Eye (tissue), 1 donor: ENCODE measurements at places on chromosomes 13 and 19.
A peak's percentile ranks its signal among the peaks of the same experiment; 100 is the strongest.

DNA sequence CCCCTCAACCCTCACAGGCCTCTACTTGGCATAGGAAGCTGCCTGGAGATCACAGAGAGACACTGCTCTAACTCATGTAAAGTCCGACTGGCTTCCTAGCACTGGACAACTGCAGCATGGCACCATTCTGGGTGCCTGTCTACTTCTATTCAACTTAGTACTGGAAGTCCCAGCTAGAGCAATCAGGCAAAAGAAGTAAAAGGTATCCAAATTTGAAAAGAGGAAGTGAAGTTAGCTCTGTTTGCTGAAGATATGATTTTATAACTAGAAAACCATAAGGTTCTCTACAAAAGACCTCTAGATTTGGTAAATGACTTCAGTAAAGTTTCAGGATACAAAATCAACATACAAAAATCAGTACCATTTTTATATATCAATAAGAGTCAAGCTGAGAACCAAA, 1017.6 kb downstream of the PCDH9 start:
- DNase-seq: no peak

GRCh38 chr19:13902993-13903555, 2.8 kb downstream of the BRME1 start:
- DNase-seq: no peak

GRCh38 chr19:10835089-10835753, 791 bp downstream of the TMED1 start:
- no peak for DNase-seq

DNA sequence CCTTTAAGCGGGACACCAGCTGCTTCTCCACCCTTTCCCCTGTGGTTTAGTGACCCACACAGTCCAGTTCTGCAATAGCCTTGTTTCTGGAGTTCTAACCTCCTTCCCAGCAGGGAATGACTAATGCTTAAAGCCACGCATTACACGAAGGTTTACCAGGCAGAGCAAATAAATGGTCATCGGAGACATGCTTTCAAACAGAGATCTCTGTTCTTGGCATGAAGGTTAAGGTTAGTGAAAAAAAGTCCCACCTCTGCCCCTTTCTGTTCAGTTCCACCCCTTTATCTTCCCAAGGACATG, 25.3 kb upstream of the MEDAG start:
- DNase-seq: no peak

DNA sequence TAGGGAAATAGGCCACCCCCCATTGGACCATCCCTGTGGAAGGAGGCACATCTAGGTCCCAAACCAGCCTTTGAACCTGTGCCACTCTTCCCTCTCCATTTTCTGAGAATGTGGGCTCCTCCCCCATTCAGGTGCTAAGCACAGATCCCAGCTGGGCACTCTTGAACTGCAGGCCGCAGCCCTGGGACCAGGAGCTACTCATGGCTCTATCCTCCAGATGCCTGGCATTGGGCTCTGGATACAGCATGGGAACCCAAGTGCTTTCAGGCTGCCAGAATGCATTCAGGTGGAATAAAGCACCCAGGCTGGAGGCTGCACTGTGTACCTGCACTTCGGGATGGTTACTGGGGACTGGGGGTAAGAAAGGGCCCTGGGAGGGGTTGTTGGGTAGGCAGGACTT, 1372.3 kb upstream of the SPRY2 start:
- DNase-seq: no peak

GRCh38 chr13:113990321-113990837, 16.5 kb upstream of the C13orf46 start:
- no peak for DNase-seq

DNA sequence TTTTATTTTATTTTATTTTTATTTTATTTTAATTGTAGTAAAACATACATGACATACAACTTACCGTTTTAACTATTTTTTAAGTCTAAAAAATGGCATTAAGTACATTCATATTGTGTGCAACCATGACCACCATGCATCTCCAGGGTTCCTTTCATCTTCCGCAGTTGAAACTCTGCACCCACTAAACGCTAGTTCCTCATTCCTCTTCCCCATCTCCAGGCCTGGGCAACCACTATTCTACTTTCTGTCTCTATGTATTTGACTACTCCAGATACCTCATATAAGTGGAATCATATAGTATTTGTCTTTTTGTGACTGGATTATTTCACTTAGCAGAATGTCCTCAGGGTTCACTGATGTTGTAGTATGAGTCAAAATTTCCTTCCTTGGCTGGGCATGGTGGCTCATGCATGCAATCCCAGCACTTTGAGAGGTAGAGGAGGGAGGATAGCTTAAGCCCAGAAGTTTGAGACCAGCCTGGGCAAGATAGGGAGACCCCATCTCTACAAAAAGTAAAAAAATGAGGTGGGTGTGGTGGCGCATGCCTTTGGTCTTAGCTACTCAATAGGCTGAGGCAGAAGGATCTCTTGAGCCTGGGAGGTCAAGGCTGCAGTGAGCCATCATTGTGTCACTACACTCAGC, 55.7 kb upstream of the ZNF507 start:
- no peak for DNase-seq

- peak; percentile 91 for DNase-seq
These were observed 1505.1 kb upstream of the SLC10A2 start for GRCh38 chr13:104571161-104571892.

DNA sequence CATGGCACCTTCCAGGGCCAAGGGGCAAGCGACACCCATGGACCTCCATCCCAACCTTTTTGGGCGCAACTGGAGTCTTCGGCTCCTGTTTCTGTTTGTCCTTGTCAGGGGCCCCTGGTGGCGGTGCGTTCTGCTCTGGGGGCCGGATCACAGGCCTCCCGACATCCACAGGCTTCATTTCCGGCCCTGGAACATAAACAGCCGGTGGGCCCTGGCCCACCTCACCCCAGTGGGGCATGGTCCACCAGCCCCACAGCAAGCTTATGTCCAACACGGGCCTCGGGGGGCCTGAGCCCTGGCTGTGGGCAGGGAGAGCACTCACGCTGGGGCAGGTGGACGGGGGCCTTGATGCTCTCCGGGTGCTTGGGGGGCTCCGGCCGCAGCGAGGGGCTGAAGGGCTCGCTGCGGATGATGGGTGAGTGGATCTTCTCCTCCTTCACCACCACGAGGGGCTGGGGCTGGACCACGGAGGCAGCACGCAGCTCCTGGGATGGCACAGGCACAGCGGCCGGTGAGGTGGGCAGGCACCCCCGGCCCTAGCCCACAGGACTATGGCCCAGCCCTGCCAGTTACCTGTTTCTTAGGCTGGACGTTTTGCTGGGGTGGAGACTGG, 7.2 kb upstream of the EPHX3 start:
- no peak for DNase-seq

- DNase-seq: no peak
These were observed 27.9 kb upstream of the KLF2 start for GRCh38 chr19:16296713-16297112.

DNA sequence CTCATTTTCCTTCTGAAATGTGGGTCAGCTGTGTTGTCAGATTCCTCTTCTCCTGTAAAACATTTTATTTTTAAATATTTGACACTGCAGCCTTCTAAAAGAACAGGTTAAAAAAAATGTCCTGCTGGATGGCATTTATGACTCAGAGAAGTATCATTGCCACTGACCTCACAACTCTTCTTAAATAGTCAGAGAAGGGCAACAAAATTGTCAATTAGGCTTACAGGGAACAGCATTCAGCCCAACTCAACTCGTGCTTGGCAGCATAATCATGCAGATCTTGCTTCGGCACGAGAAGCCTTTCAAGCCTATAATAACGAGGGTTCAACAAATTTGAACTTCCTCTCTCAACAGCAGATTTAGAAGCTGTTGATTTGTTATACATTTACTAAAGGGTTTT, 296.7 kb upstream of the DACH1 start:
- DNase-seq: peak; percentile 46
